Activated T-cell treated with anti-CD3 and anti-CD28 coated beads for 48 hours (primary cell): ENCODE measurements at places on chromosomes 16 and 17.

GRCh38 chr17:39139161-39139511, 12.3 kb downstream of the PLXDC1 start:
- DNase-seq, result no peak

DNA sequence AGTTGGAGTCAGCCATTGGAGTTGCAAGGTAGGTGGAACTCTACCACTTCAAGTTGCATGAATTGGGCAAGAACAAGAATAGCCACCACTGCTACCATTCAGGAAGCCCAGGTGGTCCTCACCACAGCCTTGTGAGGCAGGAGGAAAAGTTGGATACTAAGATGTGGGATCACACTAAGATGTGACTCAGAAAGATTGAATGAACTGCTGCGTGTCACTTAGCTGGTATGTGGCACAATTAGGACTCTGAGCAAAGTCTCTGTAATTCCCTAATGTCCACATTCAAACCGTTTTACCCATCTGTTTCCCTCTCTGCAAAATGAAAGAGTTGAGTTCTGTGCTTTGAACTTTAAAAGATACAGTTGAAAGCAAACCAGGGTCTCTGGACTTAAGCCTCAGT, 44.7 kb upstream of the HS3ST3A1 start:
- no peak for DNase-seq

GRCh38 chr17:68832109-68832802, 122.9 kb downstream of the ABCA8 start:
- no peak for DNase-seq

DNA sequence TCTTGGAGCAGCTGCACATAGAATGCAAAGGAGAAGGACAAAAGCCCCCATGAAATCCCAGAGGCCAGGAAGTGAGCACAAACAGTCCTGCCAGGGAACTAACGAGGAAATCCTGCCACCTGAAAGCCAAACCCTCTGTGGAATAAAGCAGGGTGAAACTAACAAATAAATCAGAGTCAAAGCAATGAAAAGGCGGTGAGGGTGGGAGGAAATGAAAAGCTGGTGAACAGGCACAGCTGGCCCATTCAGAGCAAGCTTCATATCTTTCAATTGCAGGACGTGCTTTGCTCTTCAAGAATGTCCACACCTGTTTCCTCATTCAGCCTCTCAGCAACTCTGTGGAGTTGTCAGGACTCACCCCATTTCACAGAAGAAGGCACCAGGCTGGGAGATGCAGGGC, 108.1 kb downstream of the ABCC12 start:
- DNase-seq, result no peak

DNA sequence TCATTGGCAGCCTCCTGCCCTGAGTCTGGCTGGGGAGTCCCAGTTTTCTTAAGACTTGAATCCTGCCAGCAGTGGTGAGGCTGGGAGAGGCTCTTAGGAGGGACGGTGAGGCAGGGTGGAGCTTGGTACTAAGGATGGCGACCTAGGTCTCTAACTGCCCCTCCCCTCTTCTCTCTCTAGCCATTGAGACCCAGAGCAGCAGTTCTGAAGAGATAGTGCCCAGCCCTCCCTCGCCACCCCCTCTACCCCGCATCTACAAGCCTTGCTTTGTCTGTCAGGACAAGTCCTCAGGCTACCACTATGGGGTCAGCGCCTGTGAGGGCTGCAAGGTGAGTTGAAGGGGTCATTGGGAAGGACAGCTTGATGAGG, 16.4 kb downstream of the GJD3 start:
- no peak for DNase-seq

- DNase-seq, result no peak
Observed at GRCh38 chr17:11853321-11854151, 143.7 kb downstream of the ZNF18 start.

- no peak for DNase-seq
Observed at GRCh38 chr17:9924735-9925191, 19.7 kb upstream of the RCVRN start.

GRCh38 chr17:50174444-50174843, 8.6 kb downstream of the SGCA start:
- DNase-seq, result no peak

- DNase-seq, result no peak
Observed at GRCh38 chr17:82799591-82799990, 40.2 kb downstream of the ZNF750 start.

DNA sequence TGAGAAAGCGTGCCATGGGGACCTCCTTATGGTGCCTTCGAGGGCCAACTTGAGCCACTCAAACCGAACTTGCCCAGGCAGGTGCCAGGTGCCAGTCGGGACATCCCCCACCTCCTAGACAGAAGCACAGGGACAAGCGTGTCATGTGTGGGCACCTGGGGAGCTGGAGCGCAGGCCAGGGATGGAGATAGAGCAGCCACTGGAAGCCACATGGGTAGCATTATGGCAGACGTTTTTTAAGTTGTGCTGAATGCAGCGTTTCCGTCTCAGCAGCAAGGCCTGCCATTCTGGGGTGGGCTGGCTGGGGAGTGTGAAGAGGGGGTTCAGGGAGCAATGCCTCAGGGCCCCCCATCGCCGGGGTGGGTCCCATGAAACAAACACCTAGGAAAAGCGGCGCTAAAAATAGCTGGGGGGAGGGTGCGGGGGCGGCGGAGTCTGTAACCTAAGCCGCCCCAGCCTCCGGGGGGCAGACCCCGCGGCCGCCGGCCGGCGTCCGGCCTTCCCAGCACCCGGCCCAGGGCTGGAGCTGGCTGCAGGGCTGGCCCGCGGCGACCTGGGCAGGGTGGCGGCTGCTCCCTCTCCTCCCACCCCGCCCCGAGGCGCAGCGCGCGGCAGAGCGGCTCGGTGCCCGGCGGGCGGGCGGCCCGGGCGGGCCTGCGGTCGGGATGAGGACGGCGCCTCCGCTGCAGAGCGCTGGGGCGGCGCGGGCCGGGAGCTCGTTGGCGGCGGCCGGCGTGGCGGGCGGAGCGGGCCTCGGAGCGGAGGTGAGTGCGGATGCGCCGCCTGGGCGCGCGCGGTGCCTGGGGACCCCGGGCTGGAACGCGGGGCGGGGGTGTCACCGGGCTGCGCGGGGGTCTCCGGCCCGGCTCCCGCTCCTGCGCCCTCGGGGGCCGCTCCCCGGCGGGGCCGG, at the start of gene ZNF469:
TSS of gene ZNF469 (plus strand) at position 469 of the 910 bp plus-strand sequence. CDS start 44,512 bp downstream, outside the sequence.
- DNase-seq, result peak; percentile 2

GRCh38 chr17:46940692-46941404, 17.9 kb downstream of the GOSR2 start:
- peak; percentile 55 for DNase-seq

DNA sequence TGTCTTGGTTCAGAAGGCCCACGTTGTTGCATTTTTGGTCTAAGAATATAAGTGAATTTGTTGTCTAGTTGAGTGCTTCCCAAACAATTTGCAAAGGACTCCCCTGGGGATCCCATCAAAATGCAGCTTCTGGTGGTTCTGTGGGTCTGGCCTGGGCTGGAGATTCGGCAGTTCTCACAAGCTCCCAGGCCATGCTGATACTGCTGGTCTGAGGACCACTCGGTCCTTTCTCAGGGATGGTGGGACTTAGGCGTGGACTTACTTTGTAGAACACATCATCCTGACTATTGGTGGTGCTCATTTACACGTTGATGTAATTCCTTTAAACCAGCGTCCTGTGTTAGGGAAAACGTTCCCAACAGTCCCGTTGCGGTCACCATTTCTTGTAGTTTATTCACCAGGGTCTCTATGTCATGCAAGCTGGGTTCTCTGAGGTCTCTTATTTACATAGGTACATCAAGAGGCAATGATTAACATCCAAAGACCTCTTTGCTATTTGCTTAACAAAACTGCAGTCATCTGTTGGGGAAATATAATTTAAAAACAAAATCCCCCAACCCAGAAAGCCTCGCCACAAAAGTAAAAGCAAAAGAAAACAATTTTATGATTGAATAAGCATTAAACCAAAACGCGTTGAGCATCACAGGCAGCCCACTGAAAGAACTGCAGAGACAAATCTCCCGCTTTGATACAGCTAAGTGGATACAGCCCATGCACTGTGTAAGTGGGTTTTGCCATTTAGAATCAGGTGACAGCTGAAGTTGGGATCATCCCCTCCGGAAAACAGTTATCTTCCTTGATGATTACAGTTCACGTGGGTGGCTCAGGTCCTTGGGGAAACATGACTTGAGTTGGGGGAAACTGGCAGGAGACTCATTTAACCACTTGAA, 39.0 kb upstream of the SEC14L1 start:
- no peak for DNase-seq

GRCh38 chr16:50659806-50660205, 21.3 kb downstream of the SNX20 start:
- no peak for DNase-seq

GRCh38 chr16:72991211-72991610, 56.7 kb downstream of the ZFHX3 start:
- no peak for DNase-seq

- DNase-seq, result no peak
Observed at GRCh38 chr17:78611607-78612006, 34.4 kb upstream of the DNAH17 start.

- peak; percentile 40 for DNase-seq
Observed at GRCh38 chr17:42287305-42287976, 857 bp upstream of the STAT5A start.

DNA sequence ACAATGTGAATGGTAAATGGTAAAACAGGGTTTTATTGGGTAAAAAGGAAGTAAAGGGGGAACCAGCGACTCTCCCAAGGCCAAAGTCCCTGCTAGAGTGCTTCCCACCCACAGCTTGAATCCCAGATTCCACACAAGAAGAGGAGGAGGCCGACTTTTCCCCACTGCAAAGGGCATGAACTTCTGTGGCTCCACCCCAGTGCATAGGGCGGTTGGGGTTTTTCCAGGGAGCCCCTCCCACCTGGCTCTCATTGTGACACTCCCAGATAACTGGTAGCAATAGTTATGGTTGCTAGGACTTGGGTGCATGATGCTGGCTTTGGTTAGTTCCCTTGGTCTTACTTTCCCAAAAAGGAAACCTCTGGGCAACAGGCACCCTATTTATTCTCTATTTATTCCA, 666.0 kb upstream of the CA10 start:
- DNase-seq, result no peak

DNA sequence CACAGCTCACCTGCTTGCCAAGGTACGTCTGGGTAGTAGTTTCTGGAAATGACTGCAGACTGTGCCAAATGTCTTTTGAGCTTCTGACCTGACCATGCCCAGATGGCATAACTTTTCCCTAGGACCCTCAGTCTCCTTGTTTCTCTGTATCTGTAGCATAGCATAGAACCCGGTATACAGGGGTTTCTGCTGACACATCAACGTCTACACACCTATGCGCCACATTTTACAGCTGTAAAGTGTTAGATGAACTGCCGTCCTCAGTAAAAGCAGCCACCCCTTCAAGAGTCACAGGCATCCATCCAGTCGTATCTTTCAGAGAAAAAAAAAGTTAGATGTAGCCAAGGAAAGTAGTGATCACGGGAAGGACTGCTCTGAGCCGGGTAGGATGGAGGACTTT, 17.4 kb downstream of the KCTD2 start:
- no peak for DNase-seq

DNA sequence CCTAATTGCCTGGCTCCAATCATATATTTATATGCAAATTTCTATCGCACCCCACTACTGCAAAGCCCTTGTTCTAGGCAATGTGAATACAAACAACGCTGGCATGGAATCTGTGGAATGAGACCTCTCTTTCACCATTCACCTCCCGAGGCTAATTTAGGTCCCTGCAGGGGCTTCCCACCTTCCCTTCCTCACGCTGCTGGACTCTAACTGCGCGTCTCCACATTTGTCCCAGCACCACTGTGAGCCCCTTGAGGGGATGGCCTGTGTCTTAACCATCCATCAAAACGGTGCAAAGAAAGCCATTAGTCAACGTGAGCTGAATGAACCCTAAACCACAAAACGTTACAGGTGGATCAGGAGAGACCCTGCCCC, 1.6 kb downstream of the TMEM114 start:
- no peak for DNase-seq

GRCh38 chr17:31858642-31859486, at the start of gene COPRS:
Gene COPRS, minus strand, starts transcription at chr17:31859244. Its CDS starts 45 bp downstream, at chr17:31859199.
- DNase-seq, result peak; percentile 72

DNA sequence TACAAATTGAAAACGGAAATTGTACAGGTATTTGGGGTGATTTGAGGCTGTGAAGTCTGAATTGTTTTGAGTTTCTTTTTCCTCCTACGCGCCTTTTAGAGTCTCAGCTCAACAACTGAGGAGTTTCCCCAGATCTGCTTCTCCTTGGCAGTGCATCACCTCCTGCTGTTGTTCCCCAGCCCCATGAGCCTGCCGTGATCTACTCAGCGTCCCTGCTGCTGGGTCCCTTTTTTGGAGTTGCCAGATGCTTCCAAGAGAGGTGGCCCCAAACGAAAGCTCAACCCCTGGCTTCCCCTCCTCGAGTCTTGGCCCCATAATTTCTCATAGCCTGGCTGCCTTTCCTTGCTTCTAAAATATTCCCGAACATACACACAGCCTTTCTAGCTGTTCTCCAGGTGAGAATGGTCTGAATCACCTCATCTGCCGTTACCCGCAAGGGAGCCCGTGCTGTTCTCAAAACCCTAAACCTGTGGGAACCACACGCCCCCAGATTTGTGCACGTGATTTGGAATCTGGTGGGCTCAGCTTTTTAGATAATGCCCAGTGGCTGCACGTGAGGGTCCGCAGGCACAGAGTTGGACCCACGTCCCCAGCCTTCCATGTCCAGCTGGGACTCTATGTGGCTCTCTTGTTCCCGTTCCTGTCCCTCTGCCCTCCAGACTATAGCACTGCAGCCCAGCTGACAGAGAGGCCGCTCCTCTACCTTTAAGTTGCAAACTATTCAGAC, 179.1 kb upstream of the CHMP6 start:
- DNase-seq, result no peak

DNA sequence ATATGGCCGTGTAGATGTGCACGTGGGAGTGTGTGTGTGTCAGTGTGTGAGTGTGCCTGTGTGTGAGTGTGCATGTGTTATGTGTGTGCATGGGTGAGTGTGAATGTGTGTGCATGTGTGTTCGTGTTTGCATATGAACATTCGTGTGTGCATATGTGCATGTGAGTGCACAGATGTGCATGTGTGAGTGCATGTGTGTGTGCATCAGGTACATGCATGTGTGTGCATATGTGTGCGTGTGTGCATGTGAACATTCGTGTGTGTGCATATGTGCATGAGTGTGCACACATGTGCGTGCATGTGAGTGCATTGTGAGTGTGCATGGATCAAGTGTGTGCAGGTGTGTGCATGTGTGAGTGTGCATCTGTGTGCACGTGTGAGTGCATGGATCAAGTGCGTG, 2.5 kb upstream of the TPSAB1 start:
- no peak for DNase-seq

DNA sequence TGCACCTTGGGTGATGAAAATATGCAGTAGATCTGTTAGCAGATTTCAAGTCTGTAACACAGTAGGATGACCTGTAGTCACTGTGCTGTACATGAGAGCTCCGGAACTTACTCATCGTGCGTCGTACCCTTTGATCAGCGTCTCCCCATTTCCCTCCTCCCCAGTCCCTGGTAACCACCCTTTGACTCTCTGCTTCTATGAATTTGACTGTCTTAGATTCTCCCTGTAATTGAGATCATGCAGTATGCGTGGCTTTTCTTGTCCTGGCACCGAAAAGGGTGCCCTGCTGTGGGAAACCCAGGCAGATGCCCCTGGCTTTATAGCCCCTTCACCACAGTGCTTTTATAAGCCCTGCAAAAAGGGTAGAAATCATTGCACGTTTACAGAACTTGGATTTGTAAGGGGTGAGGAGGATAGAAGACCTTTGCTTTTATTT, 20.5 kb downstream of the CLEC16A start:
- peak; percentile 50 for DNase-seq
